ENCODE measurements at places on chromosomes 16 and 17.

GRCh38 chr16:77899416-77899815 lies 111.1 kb downstream of the VAT1L start:
- DNase-seq: no peak

DNA sequence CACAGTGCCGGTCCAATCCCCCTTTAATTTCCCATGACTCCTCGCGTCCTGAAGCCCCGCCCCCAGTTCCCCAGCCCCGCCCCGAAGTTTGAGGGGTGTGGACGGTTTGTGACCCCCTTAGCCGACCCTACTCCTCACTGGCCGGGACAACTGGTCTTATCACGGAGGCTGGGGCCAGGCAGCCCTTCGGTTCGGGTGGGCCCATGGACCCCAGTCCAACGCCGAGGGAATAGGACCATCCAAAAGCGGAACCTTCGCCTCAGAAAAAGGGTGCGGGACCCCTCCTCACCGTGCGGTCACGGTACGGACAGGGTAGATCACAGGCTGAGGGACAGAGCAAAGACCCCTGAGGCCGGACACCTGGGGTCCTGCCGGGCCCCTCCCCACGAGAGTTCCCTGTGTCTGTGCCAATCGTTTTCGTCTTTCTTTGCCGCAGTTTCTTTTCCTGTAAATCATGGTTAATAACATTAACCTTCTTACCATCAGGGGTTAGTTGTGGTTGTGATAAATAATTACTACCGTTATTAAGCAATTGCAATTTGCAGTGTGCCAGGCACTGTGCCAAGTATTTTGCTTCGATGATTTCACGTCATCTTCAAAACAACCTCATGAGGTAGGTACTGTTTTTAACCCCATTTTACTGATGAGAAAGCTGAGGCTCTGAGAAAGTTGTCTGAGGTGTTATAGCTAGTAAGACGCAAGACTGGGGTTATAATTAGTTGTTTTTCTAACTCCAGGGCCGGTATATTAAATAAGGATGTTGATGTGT lies 543 bp downstream of the TMUB2 start:
- no peak for DNase-seq

- no peak for DNase-seq
Observed at GRCh38 chr16:3094289-3095027, 4.6 kb downstream of the ZSCAN10 start.

DNA sequence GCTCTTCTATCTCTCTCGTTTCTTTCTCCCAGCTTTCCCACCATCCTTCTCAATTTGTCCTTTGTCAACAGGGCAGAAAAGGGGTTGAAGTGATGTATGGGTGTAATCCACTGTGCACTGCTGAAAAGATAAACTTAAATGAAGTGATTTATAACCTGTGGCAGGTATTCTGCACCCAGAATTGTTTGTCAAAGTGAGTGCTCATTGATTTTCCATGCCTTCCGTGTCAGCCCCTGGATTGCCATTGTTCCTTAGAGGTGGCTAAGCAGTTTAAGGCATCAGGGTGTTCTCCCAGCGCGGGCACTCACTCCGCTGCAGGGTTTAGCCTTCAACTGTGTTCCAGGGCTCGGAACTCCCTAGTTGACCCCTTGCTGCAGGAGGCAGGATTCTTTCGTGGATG lies 82.9 kb downstream of the PITPNC1 start:
- DNase-seq: no peak

- DNase-seq: no peak
Observed at GRCh38 chr16:88977018-88977811, at the start of gene CBFA2T3. Gene CBFA2T3 (minus strand): TSS chr16:88977207. CDS start chr16:88976807, 400 bp downstream.

GRCh38 chr17:51869387-51869786 lies 289.1 kb downstream of the CA10 start:
- DNase-seq: peak; percentile 27

GRCh38 chr16:9447195-9447551 lies 355.7 kb downstream of the HAPSTR1 start:
- DNase-seq: no peak

- no peak for DNase-seq
Observed at GRCh38 chr17:31446195-31446967, 54.9 kb downstream of the RAB11FIP4 start.

DNA sequence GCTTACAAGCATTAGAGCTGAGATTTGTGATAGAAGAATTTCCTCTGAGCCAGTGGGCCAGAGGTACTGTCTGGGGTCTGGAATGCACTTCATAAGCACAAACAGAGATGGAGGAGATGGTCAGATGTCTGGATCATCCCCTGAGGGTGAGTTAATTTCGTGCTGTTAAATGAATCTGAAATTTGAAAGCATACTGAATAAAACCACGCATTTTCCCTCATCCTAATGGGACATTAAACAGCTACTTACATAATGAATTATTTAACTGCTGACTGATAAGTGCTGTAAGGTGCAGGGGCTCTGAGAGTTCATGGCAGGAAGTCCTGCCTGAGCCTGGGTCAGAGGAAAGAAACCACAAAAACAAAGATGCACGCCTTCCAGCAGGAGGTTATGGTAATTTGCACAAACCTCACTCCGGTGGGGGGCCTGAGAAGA lies 136.3 kb upstream of the XYLT1 start:
- DNase-seq: no peak

GRCh38 chr17:14320734-14321475 lies 20.0 kb downstream of the HS3ST3B1 start:
- DNase-seq: no peak

- DNase-seq: no peak
Observed at GRCh38 chr16:63131503-63131902, 1095.3 kb upstream of the CDH8 start.

GRCh38 chr16:1541293-1542165 lies 8.1 kb downstream of the TMEM204 start:
- no peak for DNase-seq

DNA sequence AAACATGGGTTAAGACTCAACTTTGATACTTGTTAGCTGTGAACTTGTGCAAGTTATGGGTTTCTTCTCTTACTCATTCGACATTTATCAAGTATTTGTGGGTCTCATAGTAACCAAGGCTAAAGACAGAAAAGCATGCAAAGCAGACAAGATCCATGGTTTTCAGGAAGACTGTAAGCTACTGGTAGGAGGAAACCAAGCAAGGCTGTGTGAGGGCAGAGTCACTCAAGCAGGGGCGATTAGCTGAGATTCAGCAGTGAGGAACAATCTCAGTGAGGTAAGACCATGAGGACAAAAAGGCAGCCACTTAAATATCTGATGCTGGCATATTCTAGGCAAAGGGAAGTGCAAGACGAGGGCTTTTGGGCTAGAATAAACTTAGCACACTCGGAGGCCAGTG lies 29.5 kb downstream of the MBTD1 start:
- no peak for DNase-seq
